ENCODE measurements at places on chromosomes 6 and 20.

- DNase-seq, result no peak
Observed at GRCh38 chr20:19492116-19492515, 265.9 kb upstream of the RIN2 start.

- DNase-seq, result no peak
Observed at GRCh38 chr6:6346427-6347023, 26.1 kb upstream of the F13A1 start.

- DNase-seq, result no peak
Observed at GRCh38 chr6:9295644-9296043, 860.3 kb upstream of the SLC35B3 start.

DNA sequence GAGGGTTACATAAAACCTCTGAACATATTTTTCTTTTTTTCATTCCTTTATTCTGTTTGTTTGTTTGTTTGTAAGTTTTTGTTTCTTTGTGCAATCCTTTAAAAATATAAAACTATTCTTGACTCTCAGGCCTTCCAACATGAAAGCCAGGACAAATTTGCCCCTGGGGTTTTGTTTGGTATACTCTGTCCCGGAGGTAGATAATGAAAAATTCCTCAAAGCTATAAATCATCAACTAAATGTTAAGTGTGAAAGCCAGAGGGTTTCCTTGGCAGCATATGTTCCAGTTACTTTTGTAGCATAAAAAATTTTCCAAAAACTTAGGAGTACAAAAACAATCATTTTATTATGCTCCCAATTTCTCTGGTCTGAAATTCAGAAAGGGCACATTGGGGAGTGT lies 1084.3 kb upstream of the GJE1 start:
- DNase-seq, result no peak

DNA sequence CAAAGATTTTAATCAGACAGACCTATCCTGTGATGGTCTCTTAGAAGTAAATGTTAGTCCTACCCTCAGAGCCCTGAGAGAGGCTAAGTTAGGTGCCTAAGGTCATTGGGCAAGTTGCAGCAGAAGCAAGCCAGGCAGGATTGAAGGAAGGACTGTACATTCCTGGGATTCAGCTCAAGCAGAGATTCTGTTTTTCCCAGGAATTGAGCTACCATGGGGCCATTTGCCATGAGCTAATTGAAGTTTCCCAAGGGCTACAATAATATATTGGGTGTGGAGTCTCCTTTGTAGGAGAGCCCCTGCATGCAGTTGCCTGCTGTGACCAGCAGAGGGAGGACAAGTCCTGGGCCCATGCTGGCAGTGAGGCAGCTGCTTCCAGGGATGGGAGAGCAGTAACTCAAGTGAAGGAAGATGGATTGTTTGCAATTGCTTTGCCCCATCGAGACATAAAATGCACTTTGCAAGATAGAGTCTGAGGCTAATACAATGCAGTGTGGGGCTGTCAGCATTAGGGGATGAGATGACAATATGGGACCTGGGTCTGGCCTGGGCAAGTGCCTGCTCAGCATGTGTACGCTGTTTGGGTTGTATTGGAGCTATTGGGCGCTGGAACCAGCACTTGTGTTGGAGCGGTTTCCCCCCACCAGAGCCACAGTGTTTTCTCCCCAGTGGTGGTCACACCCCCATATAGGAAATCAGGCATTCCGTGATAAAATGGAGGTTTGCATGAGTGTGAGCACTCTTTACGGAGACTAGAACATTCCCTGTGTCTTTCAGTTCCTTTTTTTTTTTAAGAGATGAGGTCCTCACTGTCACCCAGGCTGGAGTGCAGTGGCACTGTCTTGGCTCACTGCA lies 27.9 kb downstream of the DNMT3B start:
- peak; percentile 17 for DNase-seq

GRCh38 chr6:37713529-37714119 lies 15.9 kb upstream of the MDGA1 start:
- DNase-seq, result no peak

GRCh38 chr6:139364302-139364981 lies 10.0 kb downstream of the CITED2 start:
- DNase-seq, result no peak

DNA sequence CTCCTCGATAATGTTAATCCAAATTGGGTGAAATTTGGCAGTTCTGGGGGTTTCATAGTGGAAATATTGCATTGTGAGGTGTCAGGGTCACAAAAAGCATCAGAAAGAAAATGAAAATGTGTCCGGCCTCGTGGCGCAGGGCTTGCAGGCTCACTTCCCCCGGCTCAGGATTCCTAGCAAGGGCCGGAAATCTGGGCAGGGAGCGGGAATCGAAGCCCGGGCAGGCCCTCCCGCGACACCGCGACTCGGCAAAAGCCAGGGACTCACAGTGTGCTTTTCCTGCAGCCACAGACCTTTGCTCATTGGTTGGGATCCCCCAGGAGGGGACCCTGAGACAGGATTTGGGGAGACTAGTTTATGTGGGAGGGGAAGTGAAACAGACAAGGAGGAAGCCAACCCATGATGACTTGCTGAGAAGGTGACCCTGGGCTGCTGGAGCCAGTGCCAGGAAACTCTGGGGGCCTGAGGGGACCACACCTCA lies 847 bp upstream of the CD93 start:
- DNase-seq, result no peak

GRCh38 chr6:101000341-101000740 lies 119.2 kb upstream of the ASCC3 start:
- no peak for DNase-seq

DNA sequence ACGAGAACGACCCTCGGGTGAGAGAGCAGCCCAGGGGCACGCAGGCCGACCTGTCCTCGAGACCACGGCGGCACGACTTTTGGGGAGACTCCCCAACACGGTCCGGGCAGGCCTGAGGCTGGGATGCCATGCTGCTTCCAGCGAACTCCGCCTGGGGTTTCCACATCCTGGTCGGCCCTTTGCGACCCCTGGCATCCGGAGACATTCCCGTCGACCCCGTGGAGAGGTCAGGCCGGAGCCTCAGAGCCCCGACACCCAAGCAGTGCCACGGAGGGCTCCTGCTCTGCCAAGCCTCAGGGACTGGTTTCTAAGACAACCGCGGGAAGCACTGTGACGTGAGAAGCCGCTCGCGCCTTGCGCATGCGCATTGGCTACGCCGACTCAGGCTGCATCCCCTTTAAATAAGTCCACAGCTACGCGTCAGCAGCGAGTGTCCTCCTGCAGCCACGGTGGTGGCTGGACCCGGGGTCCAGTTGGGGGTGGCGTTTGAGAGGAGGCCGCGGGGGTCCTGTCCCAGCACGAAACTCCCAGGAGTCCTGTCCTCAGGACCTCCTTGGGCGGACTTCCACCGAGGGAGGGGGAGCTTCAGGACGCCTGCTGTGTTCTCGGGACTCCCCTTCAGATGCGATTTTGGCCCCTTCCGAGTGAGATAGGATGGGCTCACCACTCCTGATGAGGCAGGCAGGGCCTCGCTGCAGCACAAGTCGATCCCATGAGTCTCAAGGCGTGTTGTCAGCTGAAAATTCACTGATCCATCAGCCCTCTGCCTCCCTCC lies 1089.3 kb upstream of the DEFB115 start:
- no peak for DNase-seq
